ENCODE measurements at places on chromosomes 3 and 15. TPM values are rescaled to one million over a fixed set of nuclear protein-coding genes. Genes with fewer than 3 reads are reported as not detected.

DNA sequence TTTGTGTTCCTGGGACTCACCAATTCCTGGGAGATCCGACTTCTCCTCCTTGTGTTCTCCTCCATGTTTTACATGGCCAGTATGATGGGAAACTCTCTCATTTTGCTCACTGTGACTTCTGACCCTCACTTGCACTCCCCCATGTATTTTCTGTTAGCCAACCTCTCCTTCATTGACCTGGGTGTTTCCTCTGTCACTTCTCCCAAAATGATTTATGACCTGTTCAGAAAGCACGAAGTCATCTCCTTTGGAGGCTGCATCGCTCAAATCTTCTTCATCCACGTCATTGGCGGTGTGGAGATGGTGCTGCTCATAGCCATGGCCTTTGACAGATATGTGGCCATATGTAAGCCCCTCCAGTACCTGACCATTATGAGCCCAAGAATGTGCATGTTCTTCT is 16.8 kb downstream of the OR4F15 start:
- no peaks in the 10 kb centered on the region for H3K4me1 ChIP-seq
- no peak overlapping the region for H3K27ac ChIP-seq
- H3K27me3 ChIP-seq: peaks cover 14% of the 10 kb centered on the region
- H3K36me3 ChIP-seq: no peaks in the 10 kb centered on the region
- DNase-seq: no peak
- no peak overlapping the region for H3K4me3 ChIP-seq

Gene GOLGB1
- total RNA-seq: 49.9 TPM

Gene PARP15
- 0.29 TPM for total RNA-seq

Gene RETNLB
- total RNA-seq: 1.1 TPM

- H3K27me3 ChIP-seq: peaks cover 4% of the 10 kb centered on the region
- peak overlapping the region; percentile 58 for H3K27ac ChIP-seq
- H3K4me1 ChIP-seq: no peaks in the 10 kb centered on the region
- DNase-seq: no peak
- H3K4me3 ChIP-seq: no peak overlapping the region
Observed at GRCh38 chr3:111582120-111582474, 13.0 kb downstream of the ZBED2 start.

DNA sequence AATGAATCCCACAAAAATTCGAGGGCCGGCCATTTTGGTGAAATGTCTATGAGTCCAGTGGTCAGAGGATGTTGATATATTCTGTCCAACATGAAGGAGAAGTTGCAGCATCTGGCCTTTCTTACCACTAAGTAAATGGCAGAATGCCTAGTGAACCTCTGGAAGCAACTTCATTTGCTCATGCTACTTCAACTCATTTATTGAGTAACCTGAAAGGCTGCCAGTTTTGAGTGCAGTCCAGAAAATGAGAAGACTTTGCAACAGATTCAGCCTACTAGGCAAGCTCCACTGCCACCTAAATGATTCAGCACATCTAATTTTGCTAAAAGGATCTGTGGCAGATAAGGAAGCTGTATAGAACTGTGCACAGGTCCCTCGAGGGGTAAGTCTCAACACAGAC is 265.0 kb downstream of the OPA1 start:
- peaks cover 9% of the 10 kb centered on the region for H3K4me1 ChIP-seq
- no peak for DNase-seq
- H3K27me3 ChIP-seq: no peaks in the 10 kb centered on the region
- H3K36me3 ChIP-seq: no peaks in the 10 kb centered on the region
- no peak overlapping the region for H3K27ac ChIP-seq
- no peak overlapping the region for H3K4me3 ChIP-seq

DNA sequence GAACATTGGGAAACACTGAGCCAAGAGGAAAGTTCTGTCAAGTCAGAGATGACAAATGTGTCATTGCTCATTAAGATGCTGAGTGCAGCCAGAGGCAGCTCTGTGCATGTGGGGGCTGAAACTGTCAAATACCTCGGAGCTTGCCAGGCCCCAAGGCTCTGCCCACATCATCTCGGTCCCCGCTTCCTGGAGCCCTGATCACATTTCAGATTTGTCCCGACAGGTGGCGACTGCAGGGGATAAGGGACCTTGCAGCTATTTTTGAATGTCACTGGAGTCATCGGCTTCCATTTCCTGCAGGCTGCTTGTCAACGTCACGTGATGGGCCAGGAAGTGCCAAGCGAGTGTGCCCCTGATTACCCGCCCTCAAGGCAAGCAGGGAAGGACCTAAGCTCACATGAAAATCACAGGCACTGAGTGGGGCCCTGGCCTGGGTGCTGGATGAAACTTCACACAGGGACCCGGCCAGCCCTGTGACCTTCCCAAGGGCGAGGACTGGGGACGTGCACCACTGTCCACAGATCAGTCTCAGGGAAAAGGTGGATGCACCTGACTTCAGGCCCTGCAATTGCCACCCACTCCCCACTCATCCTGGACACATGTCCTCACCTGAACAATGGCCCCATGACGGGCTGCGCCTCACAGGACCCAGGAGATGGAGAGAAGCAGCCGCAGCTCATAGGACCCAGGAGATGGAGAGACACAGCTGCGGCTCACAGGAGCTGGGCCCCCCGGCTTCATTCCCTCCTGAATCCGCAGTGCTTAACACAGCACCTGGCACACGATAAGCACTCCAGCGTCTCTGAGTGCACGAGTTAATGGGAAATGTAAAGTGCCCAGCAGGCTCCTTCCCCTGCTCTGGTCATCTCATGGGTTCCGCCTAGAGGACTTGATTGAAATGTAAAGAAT is 73.4 kb downstream of the NUP210 start:
- H3K27ac ChIP-seq: peak overlapping the region; percentile 30
- H3K4me1 ChIP-seq: peaks cover 28% of the 10 kb centered on the region
- H3K27me3 ChIP-seq: no peaks in the 10 kb centered on the region
- H3K4me3 ChIP-seq: no peak overlapping the region
- no peak for DNase-seq

DNA sequence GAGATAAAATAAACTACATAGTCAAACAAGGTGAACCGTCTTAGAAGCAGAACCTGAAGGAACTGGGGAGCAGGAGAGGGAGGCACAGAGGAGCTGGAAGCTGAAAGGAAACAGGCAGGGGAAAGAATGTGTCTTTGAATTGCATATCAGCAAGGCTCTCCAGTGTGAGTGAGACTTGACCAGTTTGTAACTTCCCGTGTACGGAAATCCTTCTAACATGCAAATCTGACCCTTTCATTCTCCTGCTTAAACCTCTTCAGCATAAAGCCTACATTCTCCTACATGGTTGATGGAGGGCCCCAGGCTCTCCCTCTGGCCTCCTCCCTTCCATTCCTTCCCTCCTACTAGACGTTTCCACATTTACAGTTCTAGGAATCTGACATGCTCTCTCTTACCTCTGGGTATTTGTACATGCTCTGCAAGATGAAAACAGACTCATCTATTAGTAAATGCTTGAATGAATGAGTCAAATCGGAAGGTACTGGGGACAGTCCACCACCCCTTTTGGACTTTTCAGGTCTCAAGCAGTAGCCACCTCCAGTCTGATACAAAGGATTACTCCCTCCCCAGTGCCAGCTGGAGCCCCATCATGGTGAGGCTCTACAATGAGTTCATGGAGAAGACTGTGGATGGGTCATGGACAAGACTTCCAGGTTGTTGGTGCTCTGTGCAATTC is 6.1 kb upstream of the SLC25A38 start:
- no peak for DNase-seq
- H3K4me3 ChIP-seq: no peak overlapping the region
- peaks cover 10% of the 10 kb centered on the region for H3K27me3 ChIP-seq
- no peak overlapping the region for H3K27ac ChIP-seq

Gene GABRR3
- total RNA-seq: not detected

DNA sequence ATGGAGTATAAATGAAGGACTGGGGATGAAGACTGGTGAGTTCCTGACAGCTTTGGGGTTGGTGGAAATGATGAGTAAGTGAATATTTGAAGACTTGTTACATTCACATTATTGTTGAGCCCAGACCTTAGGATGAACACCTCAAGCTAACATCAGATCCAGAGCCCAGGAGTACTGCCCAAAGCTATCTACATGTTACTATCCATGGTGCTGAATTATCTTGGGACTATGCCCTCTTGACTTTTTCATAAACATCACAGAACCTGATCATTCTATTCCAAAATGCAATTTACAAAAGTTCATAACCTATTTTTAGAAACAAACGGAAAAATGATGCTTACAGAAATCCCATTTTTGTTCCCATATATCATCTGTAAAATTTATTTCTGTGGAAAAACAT is 613.3 kb downstream of the TUSC7 start:
- no peaks in the 10 kb centered on the region for H3K36me3 ChIP-seq
- no peak overlapping the region for H3K27ac ChIP-seq
- no peak overlapping the region for H3K4me3 ChIP-seq

Gene RTP3
- not detected for total RNA-seq

Gene PPP2R3A
- total RNA-seq: 8.6 TPM

Gene KLHL40
- 0.12 TPM for total RNA-seq

GRCh38 chr3:150372722-150373121 is 35.4 kb upstream of the TSC22D2 start:
- H3K27ac ChIP-seq: peak overlapping the region; percentile 94
- peaks cover 37% of the 10 kb centered on the region for H3K4me1 ChIP-seq
- H3K27me3 ChIP-seq: no peaks in the 10 kb centered on the region
- no peak for DNase-seq
- peak overlapping the region; percentile 16 for H3K4me3 ChIP-seq
- no peaks in the 10 kb centered on the region for H3K36me3 ChIP-seq

- no peak overlapping the region for H3K4me3 ChIP-seq
- no peaks in the 10 kb centered on the region for H3K27me3 ChIP-seq
- H3K4me1 ChIP-seq: no peaks in the 10 kb centered on the region
- DNase-seq: no peak
Observed at GRCh38 chr15:32107477-32108080, 77.3 kb downstream of the CHRNA7 start.

DNA sequence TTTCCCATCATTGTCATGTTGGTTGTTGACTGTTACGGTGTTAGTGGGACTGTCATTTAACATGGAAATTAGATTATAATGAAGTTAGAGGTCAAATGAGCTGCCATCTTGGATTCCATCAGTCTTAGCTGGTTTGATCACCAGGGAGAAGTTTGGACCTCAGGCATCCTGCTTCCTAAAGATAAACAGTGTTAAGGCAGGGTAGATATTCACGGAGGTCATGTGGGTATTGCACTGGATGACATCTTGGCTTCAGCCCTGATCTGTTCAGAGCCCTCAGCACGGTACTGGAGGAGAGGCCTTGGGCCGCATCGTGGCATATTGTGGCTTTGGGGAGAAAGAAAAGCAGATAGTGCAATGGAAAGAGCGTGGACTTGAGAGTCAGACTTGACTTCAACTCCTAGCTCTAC is 11.1 kb upstream of the MUC20 start:
- H3K36me3 ChIP-seq: peaks cover 24% of the 10 kb centered on the region
- H3K4me3 ChIP-seq: no peak overlapping the region
- H3K27me3 ChIP-seq: no peaks in the 10 kb centered on the region
- H3K27ac ChIP-seq: no peak overlapping the region

Gene TMEM89
- total RNA-seq: not detected

- no peaks in the 10 kb centered on the region for H3K27me3 ChIP-seq
- H3K4me1 ChIP-seq: no peaks in the 10 kb centered on the region
- peak overlapping the region; percentile 63 for H3K27ac ChIP-seq
- H3K4me3 ChIP-seq: peak overlapping the region; percentile 34
- peaks cover 13% of the 10 kb centered on the region for H3K36me3 ChIP-seq
Observed at GRCh38 chr3:48413086-48413485, 16.8 kb downstream of the PLXNB1 start.

Gene CDV3
- total RNA-seq: 162 TPM

Gene KBTBD8
- 4.8 TPM for total RNA-seq

All from type B pancreatic cell (in vitro differentiated cells).